ENCODE measurements at places on chromosomes 1 and 21. TPM values are rescaled to one million over a fixed set of nuclear protein-coding genes. Genes with fewer than 3 reads are reported as not detected.

- peak; percentile 47 for DNase-seq
These were observed 6.1 kb downstream of the SNAP47 start for GRCh38 chr1:227741166-227741870.

GRCh38 chr21:33115631-33116510 is 45.9 kb downstream of the OLIG1 start:
- no peak for DNase-seq

DNA sequence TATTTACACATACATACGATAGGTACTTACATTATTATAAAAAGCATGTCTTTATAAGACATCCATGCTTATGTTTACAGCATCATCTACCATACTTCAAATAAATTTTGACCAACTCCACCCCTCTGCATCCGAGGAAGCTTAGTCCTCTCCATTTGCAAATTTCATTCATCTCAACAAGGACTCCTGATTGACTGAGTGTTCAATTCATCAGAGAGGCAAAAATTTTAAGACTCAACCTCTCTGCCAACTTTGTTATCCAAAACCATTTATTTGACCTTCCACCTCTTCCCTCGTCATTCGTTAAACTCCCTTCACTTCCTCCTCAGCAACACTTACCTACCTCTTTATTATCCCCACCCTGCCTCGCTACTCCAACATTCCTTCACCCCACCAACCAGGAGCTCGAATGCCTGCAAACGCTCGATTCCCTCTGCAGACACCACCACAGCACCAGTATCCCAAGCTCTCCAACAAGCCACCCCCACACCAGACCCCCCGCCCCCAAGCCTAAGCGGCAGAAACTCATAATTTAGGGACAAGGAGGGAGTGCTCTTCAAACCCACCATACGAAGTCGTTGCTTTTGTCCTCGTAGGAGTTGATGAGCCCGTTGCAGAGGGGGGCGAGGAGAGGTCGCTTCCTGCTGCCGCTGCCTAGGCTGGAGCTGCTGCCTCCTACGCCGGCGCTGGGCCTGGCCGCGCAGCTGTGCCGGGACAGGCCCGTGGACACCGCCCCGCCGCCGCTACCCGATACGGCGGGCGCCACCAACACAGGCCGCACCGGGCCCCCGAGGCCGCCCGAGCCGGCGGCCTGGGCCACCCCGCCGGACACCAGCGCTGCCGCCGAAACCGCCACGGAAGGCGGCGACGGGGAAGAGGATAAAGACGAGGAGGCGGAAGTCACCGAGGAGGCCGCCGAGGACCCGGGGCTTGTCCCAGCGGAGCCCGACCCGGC is 803 bp downstream of the COP1 start:
- DNase-seq = peak; percentile 73

DNA sequence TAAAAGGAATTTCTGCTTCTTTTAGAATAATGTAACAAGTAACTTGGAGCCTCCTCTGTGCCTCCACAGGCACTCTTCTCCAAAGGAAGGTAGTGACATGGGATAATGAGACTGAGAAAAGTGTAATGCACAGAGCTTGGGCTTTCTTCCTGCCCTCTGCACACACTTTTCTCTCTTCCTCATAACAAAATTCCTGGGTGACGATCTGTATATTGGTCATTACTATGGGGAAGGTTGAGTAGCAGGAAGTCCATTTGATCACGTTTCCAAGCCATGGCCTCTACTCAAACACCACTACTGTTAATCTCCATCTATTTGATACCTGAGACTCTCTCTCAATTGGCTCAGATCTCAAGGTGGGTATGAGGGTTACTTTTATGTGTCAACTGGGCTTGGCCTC is 113.9 kb downstream of the GRIK1 start:
- DNase-seq = no peak

DNA sequence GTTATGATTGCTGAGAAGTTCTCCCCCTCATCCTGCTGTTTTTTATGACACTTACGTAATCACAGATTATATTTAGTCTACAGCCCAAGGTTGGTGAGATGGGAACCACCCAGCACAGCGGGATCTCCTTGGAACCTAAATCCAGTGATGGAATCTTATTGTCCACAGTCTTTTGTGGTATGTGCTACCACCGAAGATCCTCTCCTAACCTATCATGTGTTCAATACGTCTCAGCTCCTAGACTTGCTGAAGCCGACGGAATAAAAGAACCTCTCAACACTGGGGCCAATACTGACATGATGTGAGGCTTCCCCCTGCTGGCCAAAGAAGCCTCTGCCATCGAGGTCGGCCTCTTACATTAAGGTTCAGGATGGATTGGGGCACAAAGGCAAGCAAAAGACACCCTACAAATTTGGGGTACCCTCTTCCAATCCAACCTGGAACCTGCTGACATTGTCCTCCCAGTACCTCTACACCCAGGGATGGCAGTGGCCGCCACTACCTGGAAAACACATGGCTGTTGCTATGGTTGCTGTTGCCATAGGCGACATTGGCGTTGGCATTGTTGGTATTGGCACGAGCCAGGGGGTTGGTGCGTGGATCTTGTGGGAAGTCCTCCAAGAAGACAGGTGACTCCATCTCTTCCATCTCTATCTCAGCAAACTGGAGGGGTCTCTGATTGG is 19.4 kb upstream of the KIF21B start:
- peak; percentile 67 for DNase-seq

DNA sequence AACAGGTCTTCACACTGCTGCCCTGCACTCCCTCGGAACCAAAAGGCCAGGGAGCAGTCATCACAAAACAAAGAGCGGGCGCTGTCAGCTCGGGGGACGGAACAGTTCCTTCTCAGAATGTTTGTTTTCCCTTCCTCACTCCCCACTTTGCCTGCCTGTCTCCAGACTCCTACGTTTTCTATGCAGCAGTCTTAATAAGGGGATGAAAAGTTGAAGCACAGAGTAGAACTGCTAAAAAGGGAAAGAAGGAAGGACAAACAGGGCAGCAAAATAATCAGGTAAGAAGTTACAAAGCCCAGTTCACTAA is 738 bp upstream of the GPR161 start:
- DNase-seq = no peak

DNA sequence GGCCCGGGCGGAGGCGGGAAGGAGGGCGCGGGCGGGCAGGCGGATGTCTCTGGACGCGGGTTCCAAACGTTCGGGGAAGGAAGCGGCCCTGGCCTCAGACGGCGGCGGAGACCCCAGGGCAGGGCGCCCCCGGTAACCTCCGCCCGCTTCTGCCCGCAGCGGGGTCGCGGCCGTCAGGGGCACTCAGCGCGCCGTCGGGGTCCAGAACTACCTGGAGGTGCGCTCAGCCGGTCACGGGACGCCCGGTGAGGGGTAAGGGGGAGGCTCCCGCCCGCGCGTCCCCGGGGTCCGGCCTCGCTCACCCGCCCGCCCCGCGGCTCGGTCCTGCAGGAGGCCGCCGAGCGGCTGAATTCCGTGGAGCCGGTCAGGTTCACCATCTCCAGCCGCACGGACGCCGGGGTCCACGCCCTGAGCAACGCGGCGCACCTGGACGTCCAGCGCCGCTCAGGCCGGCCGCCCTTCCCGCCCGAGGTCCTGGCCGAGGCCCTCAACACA is 406 bp downstream of the PUSL1 start:
- DNase-seq = no peak

DNA sequence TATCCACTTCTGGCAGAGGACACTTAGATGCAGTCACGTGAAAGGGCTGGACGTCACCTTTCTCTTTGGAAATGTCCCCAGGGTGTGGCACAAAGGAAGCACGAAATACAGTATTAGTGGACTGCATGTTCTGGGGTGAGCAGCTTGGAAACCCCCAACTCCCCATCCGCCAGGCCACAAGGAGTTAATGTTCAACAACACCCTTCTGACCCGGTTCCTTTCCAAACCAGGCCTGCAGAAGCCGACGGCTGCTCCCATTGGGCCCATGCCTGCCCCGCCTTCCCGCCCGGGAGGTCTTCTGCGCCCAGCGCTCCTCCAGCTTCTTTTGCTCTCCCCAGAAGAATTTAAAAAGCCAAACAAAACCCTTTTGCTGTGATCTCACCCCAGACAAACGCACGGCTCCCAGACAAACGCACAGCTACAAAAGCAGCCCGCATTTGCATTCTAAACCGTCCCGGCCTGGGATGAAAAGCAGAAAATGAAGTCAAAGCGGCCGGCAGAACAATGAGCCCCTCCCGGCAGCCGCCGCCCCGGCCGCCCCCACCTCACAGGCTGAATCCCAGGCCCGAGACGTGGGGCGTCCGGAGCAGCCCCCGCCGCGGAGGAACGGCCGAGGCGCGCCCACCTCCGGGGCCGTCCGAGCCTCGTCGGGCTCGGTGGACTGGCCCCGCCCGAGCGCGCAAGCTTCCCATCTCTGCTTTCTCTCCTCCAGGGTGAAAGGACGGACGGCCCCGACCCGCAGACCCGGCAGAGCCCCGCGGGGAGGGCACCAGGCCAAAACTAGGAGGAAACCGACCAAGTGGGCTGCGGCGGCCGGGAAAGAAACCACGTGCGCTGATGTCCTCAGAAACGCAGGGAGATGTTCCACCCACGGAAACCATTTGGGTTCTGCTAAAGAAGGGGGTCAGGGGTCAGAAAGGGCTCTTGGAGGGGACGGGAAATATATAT is 101.9 kb downstream of the PLPP3 start:
- DNase-seq = no peak

DNA sequence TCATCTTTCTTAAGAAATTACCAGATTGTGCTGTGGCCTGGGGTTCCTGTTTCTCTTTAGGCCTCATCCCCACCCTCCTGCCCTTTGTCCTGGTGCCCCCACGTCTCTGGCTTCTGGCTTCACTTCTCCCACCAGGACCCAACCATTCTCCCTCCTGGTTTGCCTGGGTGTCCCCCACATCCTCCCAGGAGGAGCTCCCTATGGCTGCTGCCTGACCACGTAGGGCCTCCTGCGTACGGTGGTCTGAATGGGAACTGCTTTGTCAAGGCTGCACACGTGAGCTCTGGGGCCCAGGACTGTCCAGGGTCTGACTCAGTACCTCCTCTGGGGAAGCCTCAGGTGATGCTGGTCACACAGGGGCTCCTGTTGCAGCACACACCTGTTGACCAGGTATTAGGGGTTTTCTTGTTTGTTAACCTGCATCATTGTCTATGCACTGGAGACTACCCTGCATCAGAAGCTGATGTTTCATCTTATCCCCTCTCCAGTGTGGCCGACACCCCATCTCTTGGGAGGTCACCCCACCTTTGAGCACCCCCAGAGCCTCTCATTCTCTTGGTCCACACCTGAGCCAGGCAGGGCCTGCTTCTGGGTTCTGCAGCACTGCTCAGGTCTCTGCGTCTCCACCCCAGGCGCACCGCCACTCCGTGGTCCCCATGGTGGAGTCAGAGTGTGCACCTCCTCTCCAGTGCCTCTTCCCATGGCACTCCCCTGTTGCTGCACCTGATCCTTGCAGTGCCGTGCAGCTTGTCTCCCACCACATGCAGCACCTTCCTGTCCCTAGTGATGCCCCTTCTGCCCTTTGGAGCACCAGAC is 65.8 kb downstream of the S100B start:
- no peak for DNase-seq

DNA sequence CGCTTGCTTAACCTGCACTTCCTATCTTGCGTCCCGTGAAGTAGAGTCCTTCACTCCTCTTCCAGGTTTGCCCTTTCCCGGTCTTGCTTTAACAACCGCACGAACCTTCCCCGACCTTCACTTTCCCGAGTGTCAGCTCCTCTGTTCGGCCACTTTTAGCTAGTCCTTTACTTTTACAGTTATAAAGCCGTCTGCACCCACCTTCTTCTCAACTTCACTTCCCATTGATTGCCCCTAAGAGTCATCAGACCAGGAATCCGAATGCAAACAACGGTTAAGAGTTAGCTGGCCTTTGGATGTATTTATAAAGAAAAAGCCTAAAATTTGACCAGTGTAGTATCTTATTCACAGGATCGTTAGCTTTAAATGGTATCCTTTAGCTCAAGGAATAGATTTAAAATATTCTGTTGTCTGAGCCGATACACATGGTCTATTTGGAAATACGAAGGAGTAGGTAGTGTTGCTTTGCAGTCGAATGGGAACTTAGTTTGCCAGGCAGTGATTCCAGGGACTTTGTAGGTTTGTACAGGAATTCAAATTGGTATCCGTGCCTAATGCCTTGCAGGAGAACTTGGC is 1.4 kb downstream of the PPP2R5A start:
- peak; percentile 58 for DNase-seq

DNA sequence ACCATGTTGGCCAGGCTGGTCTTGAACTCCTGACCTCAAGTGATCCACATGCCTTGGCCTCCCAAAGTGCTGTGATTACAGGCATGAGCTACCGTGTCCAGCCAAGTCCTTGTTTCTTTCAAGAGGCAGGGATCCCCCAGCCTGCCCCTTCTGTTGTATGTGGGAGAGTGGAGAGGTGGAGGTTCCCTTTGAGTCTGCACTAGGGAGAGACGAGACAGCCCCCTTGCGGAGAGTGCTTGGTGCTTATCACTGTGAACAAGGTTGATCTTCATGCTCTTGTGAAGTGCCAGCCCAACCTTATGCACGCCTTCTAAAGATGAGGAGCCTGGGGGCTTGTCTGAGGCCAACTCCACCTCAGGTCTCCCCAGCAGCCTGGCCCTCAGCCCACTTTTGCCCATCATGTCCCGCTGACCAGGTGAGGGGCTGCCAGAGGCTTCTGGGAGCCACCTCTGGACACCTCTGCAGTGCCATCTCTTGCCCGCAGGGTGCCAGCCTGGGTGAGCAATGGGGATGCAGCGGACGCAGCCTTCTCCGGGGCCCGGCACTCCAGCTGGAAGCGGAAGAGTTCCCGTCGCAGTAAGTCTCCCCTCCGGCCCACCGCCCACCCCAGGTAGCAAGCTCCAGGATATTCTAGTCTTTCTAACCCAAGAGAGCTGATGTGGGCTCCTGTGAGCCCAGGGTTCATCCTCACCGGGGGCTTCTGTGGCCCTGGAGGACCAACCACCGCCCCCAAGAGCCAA is 62.3 kb downstream of the ARHGEF10L start:
- DNase-seq = no peak

DNA sequence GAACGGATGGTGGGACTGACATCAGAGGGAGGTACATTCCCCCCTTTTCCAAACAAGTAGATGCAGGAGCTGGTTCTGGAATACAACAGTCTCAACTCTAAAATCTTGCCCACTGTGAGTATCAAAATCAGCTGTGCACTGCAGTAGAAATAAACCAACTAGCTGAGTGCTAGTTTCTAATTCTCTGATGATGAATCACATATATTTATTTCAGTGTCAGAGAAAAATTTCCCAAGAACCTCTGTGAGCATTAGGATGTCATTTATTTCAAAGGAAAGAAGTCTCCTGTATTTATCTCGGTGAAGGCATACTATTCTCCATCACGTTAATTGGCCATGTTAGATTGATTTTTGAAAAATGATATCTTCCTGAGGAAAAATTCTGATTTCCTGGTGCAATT is 67.1 kb downstream of the LHX9 start:
- no peak for DNase-seq

GRCh38 chr1:231883382-231883781 is 256.8 kb downstream of the DISC1 start:
- DNase-seq = no peak

- DNase-seq = no peak
These were observed 24.8 kb downstream of the SDCCAG8 start for GRCh38 chr1:243280571-243281129.

HPDL gene
- 6.1 TPM for total RNA-seq

PIGV gene
- 21.0 TPM for total RNA-seq

CFAP141 gene
- not detected for total RNA-seq

BRDT gene
- total RNA-seq = not detected

DIO1 gene
- total RNA-seq = not detected

CRYBG2 gene
- 6.0 TPM for total RNA-seq

CTSE gene
- total RNA-seq = not detected

SLC37A1 gene
- 15.2 TPM for total RNA-seq

TLR5 gene
- total RNA-seq = not detected

All from activated naive CD4-positive, alpha-beta T cell treated with anti-CD3 and anti-CD28 coated beads, Interleukin-2, amount 50 U/mL, for 72 hours (primary cell).